ENCODE measurements at places on chromosomes 4 and X.

DNA sequence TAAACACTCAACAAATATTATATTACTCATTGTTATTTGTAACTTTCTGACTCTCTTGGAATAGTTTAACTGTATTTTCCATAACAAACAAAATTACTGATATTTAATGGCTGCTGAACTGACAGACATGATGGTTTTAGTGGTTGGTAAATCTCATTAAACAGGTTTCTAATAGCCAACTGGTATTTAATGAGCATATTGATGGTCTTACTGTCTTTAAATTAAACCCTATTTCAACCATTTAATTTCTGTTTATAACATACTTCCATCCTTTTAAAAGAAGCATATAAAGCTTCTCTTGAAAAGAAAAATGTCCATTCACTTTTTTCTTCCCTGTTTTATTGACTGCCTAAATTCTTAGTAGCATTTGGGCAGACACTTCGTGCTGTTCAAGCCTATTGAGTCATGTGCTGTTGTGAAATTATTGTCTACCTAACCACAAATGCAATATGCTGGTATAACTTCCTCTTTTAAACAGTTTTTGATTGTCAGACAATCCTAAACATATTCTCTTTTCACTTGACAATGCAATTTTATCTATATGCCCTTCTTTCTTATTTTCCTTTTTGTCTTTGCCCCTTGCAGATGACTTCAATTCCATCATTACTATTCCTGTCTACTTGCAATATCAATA, 163.9 kb upstream of the SLC7A11 start:
- no peak for DNase-seq

DNA sequence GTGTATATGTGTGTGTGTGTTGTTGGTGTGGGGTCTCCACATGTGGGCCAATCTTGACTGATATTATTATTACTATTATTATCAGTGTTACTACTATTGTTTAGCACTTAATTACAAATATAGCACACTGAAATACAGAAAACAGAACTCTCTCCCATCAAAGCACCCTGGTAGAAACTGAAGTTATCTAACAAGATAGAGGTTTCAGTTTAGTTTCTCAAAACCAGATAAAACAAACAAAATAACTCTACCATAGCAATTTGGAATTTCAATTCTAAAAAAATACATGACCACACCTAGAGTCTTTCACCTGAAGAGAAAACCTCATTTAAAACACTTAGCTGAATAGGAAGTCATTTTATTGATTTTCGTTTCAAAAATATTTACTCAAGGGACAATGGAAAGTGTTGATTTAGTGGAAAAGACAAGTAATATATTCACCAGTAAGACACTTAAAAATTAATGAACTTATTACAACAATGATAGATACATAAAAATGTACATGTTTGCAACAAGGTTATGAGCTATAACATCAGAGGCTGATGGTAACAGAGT, 252.3 kb downstream of the PDHA2 start:
- no peak for DNase-seq

DNA sequence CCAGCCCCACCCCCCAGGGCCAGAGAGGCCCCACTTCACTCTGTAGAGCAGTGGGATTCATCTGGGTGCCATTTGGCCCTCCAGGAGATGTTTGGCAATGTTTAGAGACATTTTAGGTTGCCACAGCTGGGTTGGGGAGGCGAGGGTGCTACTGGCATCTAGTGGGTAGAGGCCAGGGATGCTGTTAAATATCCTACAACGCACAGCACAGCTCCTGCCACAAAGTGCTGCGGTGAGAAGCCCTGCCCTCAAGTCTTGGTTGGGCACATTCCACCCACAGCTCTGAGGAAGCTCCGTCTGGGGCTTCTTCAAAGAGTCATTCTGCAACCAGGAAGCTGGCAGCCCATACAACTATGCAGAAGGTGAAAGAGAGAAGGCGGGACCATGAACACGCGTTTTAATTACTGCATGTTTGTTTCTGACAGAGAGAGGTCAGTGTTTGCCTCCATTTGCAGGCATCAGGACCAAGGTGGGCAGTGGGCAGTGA, 48.1 kb upstream of the FAM9C start:
- DNase-seq: peak; percentile 39

DNA sequence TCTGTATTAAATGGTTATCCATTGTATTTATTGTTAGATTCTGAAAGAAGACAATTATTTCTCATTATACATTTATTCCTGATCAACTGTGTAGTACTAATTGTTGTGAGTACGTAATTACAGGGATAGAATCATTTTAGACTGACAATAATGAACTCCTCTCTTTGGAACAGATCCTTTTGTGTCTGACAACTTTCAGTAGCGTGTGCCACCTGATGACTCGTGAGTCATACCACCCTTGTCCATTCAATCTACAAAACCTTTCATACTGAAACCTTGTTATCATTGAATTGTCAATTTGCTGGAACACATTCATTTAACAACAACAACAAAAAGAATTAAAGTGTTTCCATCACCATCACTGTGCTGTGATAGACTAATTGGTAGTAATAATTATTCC, 602.7 kb upstream of the PCDH7 start:
- DNase-seq: no peak

GRCh38 chr4:146132445-146132844, 43.1 kb upstream of the LSM6 start:
- no peak for DNase-seq

GRCh38 chrX:53684415-53685192, 1.9 kb downstream of the HUWE1 start:
- no peak for DNase-seq

- DNase-seq: no peak
Observed at GRCh38 chr4:181569553-181569952, 673.6 kb upstream of the TENM3 start.

- DNase-seq: no peak
Observed at GRCh38 chrX:126670258-126670657, 117.6 kb upstream of the DCAF12L1 start.

GRCh38 chrX:24153796-24154189, 4.3 kb downstream of the ZFX start:
- DNase-seq: no peak

DNA sequence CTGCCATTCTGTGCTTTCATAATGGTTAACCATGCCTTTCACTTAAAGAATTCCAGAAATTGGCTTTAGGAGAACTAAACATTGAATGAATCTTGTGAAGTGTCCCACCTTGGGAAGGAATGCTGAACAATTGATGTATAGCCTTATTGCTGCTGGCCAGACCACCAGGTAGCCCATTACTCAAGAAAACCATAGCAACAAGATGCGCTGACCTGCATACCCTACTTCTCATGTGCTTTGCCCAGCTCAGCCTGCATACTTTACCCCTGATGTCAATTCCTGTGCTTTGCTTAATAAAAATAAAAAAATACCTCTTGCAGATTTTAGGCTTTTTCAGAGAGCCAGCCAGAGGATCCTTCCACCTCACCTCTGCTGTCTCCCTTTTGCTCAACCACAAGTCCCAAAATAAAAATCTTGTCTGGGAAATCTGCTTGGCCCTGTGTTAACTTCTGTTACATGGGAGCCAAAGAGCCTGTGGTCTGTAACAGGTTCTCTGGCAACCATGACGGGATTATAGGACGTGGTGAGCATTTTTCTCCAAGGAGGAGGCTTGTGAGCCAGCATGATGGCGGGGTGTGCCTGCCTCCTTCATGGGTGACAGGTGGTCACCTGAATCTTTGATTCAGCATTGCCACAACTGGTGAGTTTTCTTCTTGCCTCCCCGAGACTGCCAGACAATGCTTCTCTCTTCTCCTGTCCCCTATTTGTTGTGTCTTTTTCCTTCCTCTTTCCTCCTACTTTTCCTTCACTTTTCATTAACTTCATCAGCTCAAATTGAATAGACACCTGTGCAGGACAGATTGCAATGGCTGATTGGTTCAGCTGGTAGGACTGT, 106.8 kb downstream of the ARSJ start:
- no peak for DNase-seq

GRCh38 chr4:69126024-69126423, 29.8 kb downstream of the UGT2B7 start:
- DNase-seq: no peak

DNA sequence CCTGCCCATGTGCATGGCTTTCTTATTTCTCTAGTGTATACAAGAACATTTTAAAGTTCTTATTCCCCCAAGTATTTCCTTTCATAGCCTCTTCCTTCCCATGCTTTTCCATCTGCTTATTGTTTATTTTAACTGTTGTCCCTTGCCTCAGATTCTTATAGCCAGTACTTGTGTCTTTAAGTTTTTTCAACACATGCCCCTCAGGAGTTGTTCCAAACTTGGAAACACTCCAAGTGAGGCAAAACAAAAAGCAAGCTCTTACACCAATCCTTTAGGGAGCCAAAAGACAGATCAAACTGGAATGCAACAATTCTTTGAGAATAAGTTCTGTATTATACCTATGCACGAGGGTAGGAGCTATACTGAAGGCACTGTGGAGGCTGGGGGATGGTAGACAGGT, 222.0 kb upstream of the STK26 start:
- DNase-seq: no peak

GRCh38 chr4:24063731-24064130, 173.9 kb upstream of the PPARGC1A start:
- DNase-seq: no peak

DNA sequence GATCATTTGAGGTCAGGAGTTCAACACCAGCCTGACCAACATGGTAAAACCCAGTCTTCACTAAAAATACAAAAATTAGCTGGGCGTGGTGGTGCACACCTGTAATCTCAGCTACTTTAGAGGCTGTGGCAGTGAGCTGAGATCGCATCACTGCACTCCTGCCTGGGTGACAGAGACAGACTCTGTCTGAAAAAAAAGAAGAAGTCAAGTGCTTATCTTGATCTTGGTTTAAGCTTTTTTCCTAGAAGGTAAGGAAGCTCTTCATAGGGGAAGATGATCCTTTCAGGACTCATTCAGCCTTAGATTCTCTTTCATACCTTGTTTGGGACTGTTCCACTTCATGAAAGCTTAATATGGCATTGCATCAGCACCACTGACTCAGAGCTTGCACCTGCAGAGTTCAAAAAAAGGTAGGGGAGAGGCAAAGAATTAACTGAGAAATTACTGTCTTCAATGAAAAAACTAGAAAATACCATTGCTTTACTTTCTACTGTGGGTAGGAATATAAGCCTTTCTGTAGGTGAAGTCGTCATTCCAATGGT, 70.8 kb upstream of the EPGN start:
- no peak for DNase-seq

DNA sequence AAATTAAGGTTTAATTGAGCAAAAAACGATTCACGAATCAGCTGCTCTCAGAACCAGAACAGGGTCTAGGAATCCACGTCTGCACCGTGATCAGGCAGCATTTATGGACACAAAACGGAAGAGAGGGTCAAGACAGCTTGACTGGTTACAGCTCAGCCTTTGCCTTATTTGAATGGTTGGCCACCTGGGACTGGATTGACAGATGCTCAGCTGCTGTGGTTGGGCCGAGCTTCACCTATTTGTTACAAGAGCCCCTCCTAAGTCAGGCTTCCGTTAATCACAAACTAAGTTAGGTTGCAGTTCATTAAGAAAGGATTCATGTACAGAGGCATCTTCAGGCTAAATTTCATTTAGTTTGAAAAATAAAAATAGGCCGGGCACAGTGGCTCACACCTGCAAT, 50.6 kb upstream of the MAN2B2 start:
- DNase-seq: no peak

DNA sequence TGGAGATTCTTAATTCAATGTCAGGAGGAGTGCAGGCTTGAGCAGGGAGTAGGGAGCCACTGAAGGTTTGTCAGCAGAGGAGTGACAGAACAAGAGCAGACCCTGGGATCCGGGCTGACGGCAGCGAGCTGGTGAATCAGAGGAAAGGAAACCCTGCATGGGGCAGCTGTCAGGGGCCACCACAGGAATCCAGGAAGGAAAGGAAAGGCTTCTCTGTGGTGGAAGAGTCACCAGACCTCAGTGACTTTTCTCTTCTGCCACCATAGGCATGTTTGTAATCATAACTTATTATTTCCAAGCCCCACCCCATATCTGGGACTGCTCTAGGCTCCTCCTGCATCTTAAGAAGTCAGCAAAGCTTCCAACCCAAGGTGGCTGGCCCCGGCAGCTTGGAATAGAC, 150.9 kb downstream of the BCOR start:
- no peak for DNase-seq

GRCh38 chr4:25161593-25161950, 1.3 kb upstream of the SEPSECS start:
- no peak for DNase-seq
